ENCODE measurements at places on chromosomes 12 and 14.

DNA sequence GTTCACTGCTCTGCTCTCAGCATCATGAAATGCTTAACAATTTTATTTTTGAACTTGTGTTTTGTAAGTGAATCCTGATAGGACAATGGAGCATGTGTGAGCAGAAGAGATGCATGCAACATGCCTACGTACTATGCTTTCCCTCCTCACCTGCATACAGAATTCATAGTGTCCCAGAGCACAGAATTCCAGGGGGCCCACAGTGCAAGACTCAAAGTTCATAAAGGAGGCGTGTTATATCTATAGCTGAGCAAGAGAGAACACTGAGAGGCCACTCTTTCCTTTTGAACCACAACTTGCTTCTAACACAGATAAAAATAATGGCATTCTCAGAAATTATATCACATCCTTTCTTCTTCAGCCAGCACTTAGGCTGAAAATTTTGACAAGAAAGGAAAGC lies 28.8 kb downstream of the BHLHE41 start:
- DNase-seq = no peak

- peak; percentile 99 for DNase-seq
Measured at GRCh38 chr14:34650786-34651584, 21.0 kb upstream of the SNX6 start.

GRCh38 chr12:102426599-102427542 lies 53.5 kb downstream of the IGF1 start:
- DNase-seq = no peak

GRCh38 chr14:75260025-75260763 lies 18.4 kb upstream of the FOS start:
- DNase-seq = peak; percentile 92

DNA sequence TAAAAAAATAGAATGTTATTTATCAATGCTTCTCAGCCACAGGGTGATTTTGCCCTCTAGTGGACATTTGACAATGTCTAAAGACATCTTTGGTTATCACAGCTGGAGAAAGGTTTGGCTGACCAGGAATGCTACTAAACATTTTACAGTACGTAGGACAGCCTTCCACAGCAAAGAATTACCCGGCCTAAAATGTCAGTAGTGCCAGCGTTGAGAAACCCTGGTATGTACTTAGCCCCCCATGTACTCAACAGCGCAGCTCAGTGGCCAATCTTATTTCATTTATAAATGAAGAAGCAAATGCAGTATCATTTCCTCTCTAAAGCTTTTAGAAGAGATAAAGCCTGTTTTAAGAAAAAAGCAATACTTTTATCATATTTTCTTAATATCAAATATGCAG lies 5.8 kb downstream of the MARK3 start:
- DNase-seq = peak; percentile 91

DNA sequence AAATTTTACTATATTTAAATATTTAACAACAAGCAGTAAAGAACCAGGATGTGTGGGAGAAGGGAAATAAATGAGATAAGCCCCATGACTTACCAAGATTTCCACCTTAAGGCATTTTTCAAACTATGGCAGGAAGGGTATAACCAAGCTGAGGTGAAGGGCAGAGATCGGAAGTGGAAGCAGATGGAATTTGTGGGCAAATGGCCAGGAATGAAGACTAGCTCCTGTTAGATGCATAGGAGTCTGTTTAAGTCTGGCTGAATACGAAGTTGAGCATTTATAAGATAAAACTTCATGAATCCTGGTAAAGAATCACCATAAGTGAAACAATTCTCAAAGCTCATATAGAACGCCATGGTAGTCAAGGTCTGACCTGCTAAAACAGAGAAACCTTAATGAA lies 163.5 kb downstream of the DIO2 start:
- no peak for DNase-seq

- peak; percentile 89 for DNase-seq
Measured at GRCh38 chr12:76450690-76451089, 102.5 kb upstream of the BBS10 start.

DNA sequence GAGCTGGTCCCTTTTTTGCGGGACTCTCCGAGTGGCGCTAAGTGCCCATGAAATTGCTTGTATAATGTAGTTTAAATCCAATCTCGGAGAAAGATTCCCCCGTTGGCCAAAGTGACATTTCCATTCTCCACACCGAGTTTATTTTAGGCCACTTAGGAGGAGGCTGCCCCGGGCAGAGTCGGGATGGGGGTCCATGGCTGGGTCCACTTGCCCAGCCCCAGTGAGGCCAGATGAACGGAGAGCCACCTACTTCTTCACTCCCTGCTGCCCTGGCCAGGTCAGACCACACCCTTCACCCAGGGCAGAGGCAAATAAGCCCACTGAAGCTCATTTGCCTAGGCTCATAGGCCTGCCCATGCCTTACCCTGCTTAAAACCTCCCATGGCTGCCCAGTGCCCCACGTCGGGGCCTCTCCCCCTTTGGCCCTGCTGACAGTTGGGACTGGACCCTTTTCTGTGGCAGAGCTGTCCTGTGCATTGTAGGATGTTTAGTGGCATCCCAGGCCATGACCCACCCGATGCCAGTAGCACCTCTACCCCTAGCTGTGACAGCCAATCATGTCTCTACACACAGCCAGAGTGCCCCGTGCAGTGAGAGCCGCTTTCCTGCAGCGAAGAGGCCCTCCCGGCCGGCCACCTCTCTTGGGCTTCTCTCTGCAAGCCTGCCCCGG lies 51.3 kb downstream of the FAM222A start:
- DNase-seq = no peak

DNA sequence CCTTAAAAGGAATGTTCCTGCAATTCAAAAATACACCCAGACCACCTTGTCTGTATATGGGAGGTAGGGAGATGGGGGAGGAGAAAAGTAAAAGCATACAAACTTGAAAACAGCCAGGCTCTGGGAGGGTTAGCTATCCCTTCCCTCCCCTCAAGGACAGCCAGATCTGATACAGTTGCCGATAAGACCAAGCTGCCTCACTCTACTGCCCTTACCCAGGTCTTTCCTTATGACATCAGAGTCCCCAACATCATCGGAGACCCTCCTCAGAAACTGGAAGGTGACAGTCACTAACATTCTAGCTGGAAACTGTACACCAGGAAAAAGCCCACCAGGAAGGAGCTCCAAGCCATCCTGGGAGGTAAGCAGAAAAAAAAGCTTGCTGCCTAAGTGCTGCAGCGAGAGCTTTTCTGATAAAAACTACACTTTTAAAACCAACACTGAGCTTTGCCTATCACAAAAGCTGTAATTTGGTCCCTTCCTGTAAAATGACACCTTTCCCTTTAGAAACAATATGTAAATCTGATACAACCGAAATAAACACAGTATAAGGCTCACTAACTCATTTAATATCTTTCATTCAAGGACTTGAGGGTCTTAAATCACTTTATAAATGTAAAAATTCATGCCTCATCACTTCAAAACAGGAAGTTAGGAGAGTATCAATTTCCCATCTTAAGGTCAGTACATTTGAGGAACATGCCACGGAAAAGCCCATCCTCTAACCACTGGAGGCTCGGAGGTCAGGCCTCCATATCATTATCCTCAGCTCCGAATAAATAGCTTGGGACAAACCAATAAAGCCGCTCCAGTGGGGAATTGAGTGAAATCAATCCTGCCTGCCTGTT lies 20.4 kb upstream of the PLEKHH1 start:
- no peak for DNase-seq

DNA sequence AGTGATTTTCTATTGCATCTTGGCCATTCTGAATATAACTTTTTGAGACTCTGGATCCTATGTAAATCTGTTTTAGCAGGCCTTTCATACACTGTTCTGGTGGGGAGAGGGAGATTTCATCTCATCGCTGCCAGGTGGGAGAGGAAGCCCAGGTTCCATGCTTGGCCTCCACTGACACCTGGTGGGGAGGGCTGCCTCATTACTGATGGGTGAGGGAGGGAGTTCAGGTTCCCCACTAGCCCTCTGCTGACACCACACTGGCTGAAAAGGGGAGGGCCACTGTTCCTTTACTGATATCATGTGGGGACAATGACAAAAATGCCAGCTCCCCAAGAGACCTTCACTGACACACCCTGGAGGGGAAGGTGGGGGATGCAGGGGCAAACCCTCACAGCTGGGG lies 2.4 kb upstream of the GALNT8 start:
- DNase-seq = no peak

GRCh38 chr14:87430810-87431209 lies 562.2 kb downstream of the GALC start:
- DNase-seq = peak; percentile 78

GRCh38 chr12:108825201-108825950 lies 32.0 kb downstream of the SSH1 start:
- peak; percentile 76 for DNase-seq

DNA sequence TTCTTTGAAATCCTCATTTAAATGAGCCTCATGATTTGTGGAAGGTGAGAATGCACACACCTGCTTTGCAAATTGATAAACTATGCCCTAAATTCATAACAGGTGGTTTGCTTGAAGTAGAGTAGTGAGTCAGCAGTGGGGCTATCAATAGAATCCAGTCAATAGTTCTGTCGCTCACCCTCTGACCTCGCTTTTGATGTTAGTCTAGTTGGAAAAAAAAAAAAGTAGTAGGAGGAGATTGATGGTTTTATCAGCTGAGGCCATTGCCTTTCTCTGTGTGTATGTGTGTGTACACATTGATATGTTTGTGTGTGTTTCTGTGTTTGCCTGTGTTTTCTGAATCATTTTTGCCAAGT lies 267.3 kb downstream of the SNAPC1 start:
- DNase-seq = no peak

- no peak for DNase-seq
Measured at GRCh38 chr14:23093526-23093925, 1.4 kb downstream of the ACIN1 start.

GRCh38 chr14:23078692-23079116 lies 16.2 kb downstream of the ACIN1 start:
- DNase-seq = peak; percentile 98

- no peak for DNase-seq
Measured at GRCh38 chr12:82361461-82361915, 3.2 kb downstream of the METTL25 start.

- peak; percentile 95 for DNase-seq
Measured at GRCh38 chr14:35159742-35160409, 37.5 kb downstream of the PRORP start.

- no peak for DNase-seq
Measured at GRCh38 chr12:12660201-12660600, 35.8 kb downstream of the GPR19 start.

DNA sequence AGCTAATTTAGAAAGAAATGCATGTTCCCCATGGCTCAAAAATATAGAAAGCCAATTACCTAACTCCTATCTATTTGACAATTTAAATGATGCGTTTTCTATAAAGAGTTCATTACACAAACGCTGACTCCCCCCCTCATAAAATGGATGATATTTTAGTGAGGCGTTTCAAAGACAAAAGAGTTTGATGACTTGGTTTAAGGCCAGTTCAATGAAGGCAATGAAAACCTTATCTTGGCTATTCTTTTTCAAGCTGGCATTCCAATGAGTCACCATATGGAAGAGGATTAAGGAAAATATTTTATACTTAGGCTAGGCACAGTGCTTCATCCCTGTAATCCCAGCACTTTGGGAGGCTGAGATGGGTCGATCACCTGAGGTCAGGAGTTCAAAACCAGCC lies 62.7 kb downstream of the HMGA2 start:
- peak; percentile 54 for DNase-seq

- peak; percentile 68 for DNase-seq
Measured at GRCh38 chr14:103260629-103261124, 73.4 kb upstream of the EIF5 start.

DNA sequence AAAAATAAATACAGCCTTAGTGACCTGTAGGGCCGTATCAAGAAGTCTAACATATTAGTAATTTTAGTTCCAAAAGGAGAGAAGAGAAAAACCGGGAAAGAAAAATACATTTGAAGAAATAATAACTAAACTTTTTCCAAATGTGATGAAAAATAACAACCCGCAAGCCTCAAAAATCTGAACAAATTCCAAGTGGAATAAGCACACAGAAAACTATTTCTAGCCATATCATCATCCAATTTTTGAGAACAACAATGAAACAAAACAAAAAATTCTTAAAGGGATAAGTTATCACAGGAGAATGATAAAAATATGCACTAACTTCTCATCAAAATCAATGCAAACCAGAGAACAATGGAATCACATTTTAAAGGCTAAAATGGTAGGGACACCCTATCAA lies 198.1 kb upstream of the PLXNC1 start:
- DNase-seq = no peak

DNA sequence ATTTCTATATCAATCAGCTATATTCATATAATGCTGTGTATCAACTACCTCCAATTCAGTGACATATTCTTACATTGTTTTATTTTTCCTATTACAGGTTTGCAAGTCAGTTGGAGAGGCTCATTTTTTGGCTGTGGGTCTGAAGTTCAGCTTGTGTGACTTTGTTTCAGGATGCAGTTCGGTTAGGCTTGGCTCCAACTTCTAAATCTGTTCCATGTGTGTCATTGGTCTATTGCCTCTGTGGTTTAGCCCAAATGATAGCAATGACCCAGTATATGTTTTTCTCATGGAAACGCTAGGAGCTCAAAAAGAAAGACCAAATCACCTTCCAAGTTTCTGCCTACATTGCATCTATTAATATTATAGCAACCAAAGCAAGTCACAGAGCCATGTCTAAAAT lies 848.6 kb upstream of the LRFN5 start:
- DNase-seq = no peak

GRCh38 chr14:77303417-77304156 lies 17.1 kb downstream of the POMT2 start:
- DNase-seq = peak; percentile 97

DNA sequence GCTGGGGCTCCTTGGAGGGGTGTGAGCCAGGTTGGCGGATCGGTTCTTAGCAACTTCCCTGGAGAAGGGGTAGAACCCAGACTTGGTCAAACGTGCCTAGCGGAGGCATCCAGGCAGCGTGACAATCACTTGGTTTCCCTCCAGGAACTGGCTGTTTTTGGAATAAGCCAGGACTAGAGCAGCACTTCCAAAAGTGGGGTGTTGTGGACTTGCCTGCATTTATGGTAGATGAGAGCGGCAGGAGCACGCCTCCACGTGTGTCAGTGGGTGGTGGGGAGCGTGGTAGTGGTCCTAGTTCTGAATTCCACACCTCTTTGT lies 2.8 kb downstream of the PRMT8 start:
- DNase-seq = no peak

GRCh38 chr12:50603817-50604639 lies 99.2 kb downstream of the DIP2B start:
- DNase-seq = peak; percentile 63

- DNase-seq = no peak
Measured at GRCh38 chr12:107503887-107504885, 181.4 kb upstream of the PWP1 start.

DNA sequence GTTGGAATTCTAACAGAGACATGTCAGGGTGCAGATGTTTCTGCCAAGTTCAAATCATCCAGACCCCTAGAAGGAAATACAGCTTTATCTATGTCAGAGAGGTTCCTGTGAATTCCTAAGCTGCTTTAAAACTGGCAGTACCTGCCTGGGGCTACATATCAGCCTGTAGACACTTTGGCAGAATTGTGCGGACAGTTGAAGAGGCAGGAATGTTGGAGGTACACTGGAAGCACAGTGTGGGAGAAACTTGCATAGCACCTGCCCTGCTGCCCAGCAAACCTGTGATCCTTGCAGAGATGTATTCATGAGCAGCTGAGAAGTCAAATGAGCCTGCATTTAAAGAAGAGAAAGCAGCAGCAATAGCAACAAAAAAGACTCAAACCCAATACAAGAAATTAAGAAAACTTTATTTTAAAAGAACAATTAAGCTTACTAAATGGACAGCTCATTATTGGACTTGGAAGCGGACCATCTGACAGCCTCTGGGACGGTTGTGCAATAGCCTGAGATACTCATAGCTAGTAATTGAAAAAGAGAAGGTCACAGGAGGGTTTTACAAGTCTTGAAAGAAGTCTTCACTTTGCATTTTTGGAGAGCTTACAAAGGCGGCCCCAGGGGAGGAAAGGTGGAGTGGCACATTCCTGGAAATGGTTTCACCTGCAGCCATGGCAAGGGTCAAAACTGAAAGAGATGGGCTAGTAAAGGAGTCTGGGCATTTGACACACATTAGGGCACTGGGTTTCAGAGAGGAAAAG lies 280.9 kb upstream of the FLRT2 start:
- peak; percentile 47 for DNase-seq
